Stimulated activated CD4-positive, alpha-beta T cell treated with anti-CD3 and anti-CD28 coated beads, TNF-alpha, amount 100 ng/mL, for 24 hours (primary cell): ENCODE measurements at places on chromosomes 11 and 22.

GRCh38 chr22:43038325-43038724, 23.4 kb upstream of the PACSIN2 start:
- DNase-seq: no peak

DNA sequence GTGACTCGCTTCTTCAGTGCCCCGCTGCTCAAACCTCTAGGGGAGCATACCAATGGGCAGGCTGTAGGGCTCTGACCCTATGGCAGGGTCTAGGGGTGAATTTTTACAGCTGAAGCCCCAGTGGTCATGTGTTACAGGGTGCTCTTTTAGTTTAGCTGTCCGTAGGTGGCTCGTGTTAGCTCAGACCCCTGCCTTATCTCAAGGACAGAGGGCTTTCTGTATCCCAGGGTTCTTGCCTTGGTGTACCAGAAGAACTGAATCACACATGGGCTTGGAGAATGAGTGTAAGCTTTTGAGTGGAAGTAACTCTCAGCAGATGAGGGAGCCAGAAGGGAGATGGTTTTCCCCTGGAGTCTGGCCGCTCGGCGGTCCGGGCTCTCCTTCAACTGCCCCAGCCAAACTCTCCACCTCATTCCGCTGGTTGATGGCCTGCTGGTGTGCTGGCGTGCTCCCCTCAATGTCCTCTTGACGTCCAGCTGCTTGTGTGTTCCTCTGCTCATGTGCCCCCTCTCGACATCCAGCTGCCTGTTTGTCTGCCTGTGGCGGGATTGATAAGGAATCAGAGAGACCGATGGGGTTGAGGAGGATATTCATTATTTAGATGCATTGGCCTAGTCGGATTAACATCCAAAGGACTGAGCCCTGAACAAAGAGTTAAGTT, 37.5 kb downstream of the BIRC2 start:
- DNase-seq: no peak

GRCh38 chr11:45896422-45896984, 10.6 kb downstream of the FREY1 start:
- no peak for DNase-seq

DNA sequence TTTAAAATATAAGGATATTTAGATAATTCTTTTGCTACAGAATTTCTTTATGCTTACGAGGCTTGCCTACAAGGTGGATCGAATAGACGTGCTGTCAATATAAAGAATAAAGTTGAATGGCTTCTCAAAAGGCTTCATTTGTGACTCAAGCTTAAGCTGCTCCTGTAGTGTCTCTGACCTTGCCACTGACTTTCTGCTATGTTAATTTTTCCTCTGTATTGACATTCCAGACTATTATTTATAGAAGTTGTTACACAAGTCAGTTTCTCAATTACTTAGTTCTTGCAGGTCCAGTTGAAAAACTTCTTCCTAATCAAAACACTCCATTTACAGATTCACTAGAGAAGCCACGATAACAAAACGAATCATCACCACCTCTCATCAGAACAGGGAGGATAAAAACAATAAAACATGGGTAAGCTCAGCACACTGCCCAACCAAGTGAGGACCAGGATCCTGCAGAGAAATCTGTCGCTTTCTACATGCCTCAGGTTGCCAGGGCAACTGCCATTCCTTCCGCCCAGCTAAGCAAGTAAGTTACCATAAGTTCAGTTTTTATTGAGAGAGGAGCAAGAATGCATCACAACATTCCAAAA, 39.0 kb upstream of the CHKA start:
- DNase-seq: no peak

GRCh38 chr22:45673482-45674175, 2.0 kb downstream of the ATXN10 start:
- DNase-seq: no peak
